ENCODE measurements at places on chromosomes 12 and 14.

DNA sequence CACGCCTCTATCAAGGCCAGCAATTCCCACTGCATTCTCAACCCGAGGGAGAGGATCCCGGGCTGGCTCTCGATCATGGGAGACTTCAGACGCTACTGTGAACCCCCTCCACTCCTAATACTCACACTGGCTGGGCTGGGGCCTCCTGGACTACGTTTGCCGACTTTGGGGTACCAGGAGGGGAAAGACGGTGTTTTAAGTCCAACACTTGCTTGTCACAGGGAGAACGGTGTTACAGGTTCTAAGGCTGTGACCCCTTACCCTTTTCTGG is 463 bp downstream of the NACA start:
- DNase-seq = no peak

DNA sequence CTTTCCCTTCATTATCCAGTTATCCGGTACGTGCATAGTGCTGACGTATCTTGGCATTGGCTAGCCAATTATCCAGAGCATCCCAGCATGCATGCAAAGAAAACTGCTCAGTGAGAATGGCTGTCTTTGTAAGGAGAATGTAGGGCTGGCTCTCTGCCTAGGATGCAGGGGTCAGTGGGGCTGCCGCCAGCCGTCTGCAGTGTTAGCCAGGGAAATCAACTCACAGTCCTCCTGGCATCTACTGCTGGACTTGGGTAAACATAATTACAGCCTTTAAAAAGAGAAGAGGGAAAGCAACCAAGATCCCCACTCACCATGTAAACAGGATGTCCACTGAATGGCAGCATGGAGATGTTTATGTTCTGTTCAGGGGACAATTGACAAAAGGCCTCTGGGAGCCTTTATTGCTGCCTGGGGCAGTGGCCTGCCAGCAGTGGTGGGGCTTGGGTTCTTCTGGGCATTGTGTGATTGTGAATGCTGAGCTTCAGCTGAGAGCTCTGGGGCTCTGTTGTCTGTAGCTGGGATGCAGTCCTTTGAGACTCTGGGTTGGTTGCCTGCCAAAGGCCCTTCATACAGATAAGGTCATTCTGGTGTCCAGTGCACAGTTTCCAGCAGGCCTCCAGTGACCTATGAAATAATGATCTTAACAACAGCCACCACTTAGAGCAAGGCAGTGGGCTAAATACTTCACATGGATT is 121.8 kb downstream of the TBC1D30 start:
- DNase-seq = peak; percentile 94

DNA sequence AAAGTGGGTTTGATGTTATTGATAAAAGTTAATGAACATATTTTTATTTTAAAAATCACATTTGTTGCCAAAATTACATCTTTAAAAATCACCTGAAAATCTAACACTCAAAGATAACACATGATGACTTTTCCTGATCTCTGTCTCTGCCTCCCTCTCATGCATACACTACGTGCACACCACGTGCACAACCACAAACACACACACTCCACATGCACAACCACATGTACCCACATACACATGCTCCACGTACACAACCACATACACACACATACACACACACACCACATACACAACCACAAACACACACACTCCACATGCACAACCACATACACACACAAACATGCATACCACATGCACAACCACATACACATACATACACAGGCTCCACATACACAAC is 61.8 kb upstream of the TMEM132C start:
- DNase-seq = no peak

DNA sequence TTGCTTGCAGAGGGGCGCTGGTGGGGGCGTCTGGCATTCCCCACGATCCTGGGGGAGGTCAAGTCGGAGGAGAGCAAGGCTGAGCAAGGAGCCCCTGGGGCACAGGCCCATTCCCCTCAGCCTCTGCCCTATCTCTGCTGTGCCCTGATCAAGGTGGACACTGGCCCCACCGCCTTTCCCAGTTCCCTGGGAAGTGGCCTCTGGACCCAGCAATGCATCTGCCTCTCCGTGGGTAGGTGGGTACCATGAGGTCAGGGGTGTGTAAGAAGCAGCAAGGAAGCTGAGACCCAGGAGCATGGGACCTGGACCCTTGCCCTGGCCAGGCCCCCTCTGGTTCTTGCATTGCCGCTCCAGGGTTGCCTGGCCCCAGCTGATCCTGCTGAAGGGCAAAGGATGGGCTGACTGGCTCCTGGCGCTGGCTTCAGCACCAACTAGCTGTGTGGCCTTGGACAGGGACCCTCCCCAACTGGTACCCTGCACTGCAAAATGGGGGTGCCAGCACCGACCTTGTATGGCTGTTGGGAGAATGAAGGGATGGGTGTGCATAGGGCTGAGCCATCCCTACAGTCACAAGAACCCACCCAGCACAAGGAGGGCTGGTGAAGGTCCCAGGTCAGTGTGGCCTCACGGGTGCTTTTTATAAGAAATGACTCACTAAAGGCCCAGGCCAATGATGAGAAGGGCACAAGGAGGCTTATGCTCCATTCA is 19.6 kb downstream of the SLC25A29 start:
- no peak for DNase-seq

- DNase-seq = no peak
Measured at GRCh38 chr12:69389831-69390230, 30.3 kb downstream of the YEATS4 start.

- no peak for DNase-seq
Measured at GRCh38 chr14:93318927-93319326, 13.9 kb downstream of the BTBD7 start.

GRCh38 chr14:90599748-90600507 is 203.1 kb downstream of the CALM1 start:
- DNase-seq = peak; percentile 78

- DNase-seq = no peak
Measured at GRCh38 chr12:81798294-81798693, 39.1 kb upstream of the PPFIA2 start.

- DNase-seq = no peak
Measured at GRCh38 chr14:63652406-63652805, 10.7 kb upstream of the WDR89 start.

DNA sequence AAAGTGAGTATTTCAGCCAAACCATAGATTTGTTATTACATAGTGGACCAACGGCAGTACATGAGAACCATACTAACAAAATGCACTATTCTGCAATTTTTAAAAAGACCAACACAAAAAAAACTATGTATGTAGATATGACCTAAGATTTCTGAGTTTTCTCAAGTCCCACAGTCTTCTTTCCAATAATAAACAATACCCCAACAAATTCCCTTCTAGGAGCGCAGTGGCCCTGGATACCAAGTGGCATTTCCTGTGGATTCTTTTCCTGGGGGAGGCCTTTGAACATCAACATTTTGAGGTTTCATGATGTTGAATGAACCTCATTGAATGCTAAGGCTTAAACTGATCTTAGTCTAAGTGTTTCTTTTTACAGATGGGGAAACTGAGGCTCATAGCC is 210.5 kb downstream of the BCAT1 start:
- no peak for DNase-seq

DNA sequence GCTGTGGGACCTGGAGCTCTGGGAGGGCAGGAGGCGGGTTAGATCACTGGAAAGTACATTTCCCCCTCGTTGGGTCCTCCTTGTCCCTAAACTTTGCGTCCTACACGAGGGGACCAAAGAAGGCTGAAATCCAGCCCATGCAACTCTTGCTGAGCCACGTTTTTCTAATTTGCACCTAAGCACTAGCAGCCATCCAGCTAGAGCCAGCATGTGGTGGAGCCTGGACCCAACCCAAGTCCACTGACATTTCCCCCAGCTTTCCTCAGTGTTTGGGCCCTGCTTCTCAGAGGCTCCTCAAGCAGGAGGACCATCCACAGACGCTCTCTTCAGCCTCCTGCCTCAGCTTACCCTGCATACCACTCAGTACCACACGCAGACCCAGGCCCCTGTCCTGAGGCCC is 49.7 kb downstream of the TSPAN11 start:
- no peak for DNase-seq

DNA sequence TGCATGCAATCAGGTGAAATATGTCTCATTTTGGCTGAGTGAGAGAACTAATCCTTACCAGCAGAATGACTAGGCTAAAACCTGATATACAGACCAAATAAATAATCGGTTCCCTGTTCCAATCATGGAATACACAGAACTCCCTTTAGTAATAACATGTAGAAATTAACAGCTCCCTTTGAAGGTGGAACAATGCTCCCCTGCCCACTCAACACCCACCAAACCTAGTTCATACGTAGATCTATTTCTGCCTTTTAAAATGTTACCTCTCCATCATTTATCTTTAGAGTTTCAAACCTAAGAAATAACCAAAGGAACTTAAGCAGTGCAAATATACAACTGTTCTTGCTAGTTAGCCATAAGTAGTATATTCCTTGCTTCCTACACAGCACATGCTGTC is 153.7 kb upstream of the ABCD2 start:
- peak; percentile 40 for DNase-seq

GRCh38 chr14:85604714-85605113 is 74.8 kb downstream of the FLRT2 start:
- DNase-seq = no peak
